GM23338 (cell line): ENCODE measurements at places on chromosomes 2 and 18. TPM values are rescaled to one million over a fixed set of nuclear protein-coding genes. Genes with fewer than 3 reads are reported as not detected.
A peak's percentile ranks its signal among the peaks of the same experiment; 100 is the strongest.

Gene SCTR
- total RNA-seq: not detected in 2 replicates

Gene STK36
- 24.2 and 26.3 TPM in 2 replicates for total RNA-seq

Gene SP9
- 0.12 and 0.49 TPM in 2 replicates for total RNA-seq

Gene LAMA1
- 47.6 and 52.3 TPM in 2 replicates for total RNA-seq

Gene TXNDC2
- not detected in 2 replicates for total RNA-seq

Gene TM4SF20
- total RNA-seq: not detected in 2 replicates

Gene SLC8A1
- total RNA-seq: 2.5 and 3.3 TPM in 2 replicates

Gene AQP12B
- not detected in 2 replicates for total RNA-seq

DNA sequence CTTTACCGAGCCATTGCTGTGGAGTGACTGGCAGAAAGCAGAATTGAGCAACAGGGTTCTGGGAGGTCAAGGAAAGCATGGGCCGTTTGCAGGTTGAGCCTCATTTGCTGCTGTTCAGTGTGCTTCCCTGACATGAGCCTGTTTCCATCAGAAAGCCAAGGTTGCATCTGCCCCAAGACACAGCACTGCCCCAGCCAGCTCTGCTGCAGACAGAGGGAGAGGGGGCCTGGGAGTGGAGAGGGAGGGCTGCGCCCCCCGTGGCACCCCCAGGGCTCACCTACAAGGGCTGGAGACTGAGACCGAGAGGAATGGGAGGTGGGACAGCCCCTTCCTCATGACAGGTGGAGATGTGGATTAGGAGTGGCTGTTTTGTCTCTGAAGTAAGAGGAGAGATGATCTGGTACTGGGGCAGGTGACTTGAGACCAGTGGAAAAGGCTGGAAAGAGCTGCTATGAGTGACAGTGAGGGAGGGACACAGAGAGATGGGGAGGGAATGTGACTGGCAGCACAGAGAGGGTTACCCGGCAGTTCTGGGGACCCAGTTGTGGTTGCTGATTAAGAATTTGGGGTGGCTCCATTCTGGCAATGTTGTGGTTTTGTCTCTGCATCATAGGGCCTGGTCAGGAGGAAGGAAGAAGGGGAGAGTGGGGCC, 218.0 kb downstream of the DYSF start:
- DNase-seq: no peak
- no peak overlapping the region for H3K4me3 ChIP-seq
- H3K27me3 ChIP-seq: no peaks in the 10 kb centered on the region
- no peaks in the 10 kb centered on the region for H3K4me1 ChIP-seq

GRCh38 chr2:224022486-224022885, 16.6 kb downstream of the SERPINE2 start:
- no peaks in the 10 kb centered on the region for H3K27me3 ChIP-seq
- H3K36me3 ChIP-seq: no peaks in the 10 kb centered on the region
- no peak for DNase-seq
- H3K27ac ChIP-seq: no peak overlapping the region
- H3K4me3 ChIP-seq: no peak overlapping the region

DNA sequence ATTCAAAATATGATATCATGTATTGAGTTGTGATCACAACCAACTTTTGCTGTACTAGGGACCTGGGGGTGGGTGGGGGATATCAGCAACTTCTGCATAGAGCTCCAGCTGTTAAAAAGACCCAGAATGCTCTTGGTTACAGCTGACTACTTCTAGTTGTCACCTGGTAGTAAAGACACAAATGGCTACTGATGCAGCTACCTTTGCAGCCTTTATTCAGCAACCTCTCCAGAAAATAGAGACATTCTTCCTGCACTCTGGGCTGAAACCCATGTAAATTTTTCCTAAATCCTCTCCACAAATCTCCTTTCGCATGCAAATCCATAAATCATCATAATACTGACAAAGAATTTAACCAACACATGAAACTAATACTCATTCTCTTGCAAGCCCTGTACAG, 238.3 kb downstream of the TCF4 start:
- H3K27ac ChIP-seq: peak overlapping the region; percentile 88
- peak; percentile 61 for DNase-seq
- H3K4me3 ChIP-seq: no peak overlapping the region
- peaks cover 85% of the 10 kb centered on the region for H3K4me1 ChIP-seq

- H3K27me3 ChIP-seq: no peaks in the 10 kb centered on the region
- no peak for DNase-seq
- H3K27ac ChIP-seq: no peak overlapping the region
- H3K36me3 ChIP-seq: no peaks in the 10 kb centered on the region
- H3K4me1 ChIP-seq: no peaks in the 10 kb centered on the region
These were observed 37.2 kb downstream of the PLEKHA3 start for GRCh38 chr2:178517496-178517895.

- no peak overlapping the region for H3K27ac ChIP-seq
- DNase-seq: no peak
- no peaks in the 10 kb centered on the region for H3K36me3 ChIP-seq
These were observed 66.7 kb downstream of the EDAR start for GRCh38 chr2:108922141-108922915.

DNA sequence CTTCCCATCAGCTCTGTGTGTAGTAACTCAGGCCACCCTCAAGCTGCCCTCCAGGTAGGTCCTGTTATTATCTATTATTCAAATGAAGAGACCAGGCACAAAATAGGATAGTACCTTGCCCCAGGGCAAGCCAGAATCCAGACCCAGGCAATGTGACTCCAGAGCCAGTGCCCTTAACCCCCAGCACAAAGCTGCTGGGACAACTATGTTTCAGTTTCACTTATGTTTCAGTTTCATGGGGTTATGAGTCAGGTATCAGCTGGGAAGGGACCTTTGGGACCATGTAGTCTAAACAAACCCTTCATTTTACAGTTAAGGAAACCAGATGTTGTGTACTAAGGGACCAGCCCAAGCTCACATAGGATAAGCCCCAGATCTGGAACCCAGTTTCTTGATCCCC, 10.0 kb downstream of the HK2 start:
- no peak overlapping the region for H3K4me3 ChIP-seq
- H3K27ac ChIP-seq: no peak overlapping the region
- H3K4me1 ChIP-seq: peaks cover 75% of the 10 kb centered on the region
- no peak for DNase-seq

- no peaks in the 10 kb centered on the region for H3K4me1 ChIP-seq
- H3K4me3 ChIP-seq: no peak overlapping the region
- no peaks in the 10 kb centered on the region for H3K36me3 ChIP-seq
- H3K27me3 ChIP-seq: no peaks in the 10 kb centered on the region
- no peak overlapping the region for H3K27ac ChIP-seq
These were observed 25.1 kb upstream of the ARHGAP25 start for GRCh38 chr2:68709421-68709911.

- H3K27ac ChIP-seq: no peak overlapping the region
- H3K27me3 ChIP-seq: no peaks in the 10 kb centered on the region
- no peaks in the 10 kb centered on the region for H3K36me3 ChIP-seq
- no peaks in the 10 kb centered on the region for H3K4me1 ChIP-seq
These were observed 121.1 kb downstream of the HDAC4 start for GRCh38 chr2:239279508-239280295.

DNA sequence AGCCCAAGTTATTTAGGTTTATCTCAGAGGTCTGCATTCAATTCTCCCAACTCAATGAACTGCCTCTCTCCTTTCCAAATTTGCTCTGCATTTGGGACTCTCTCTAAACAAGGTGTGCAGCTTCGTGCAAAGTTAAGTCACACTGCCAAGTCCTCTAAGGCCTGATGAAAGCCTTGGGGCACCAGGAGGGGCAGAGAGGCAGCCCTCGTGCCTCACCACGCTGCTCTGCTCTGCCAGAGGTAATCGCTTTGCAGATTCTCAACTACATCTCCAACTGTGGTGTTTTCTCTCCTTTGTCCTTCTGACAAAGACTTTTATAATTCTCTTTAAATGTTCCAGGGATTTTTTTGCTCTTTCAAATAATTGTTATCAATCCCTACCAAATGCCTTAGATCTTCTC, 283.0 kb downstream of the MEIS1 start:
- no peaks in the 10 kb centered on the region for H3K27me3 ChIP-seq
- H3K36me3 ChIP-seq: no peaks in the 10 kb centered on the region
- no peaks in the 10 kb centered on the region; the same call in 1 of the 2 replicates for H3K4me1 ChIP-seq

- no peaks in the 10 kb centered on the region for H3K36me3 ChIP-seq
- no peaks in the 10 kb centered on the region for H3K27me3 ChIP-seq
- DNase-seq: no peak
- no peaks in the 10 kb centered on the region for H3K4me1 ChIP-seq
- H3K4me3 ChIP-seq: no peak overlapping the region
- H3K27ac ChIP-seq: no peak overlapping the region
These were observed 74.5 kb downstream of the INPP4A start for GRCh38 chr2:98519156-98519555.

- no peaks in the 10 kb centered on the region for H3K27me3 ChIP-seq
- no peak for DNase-seq
- no peaks in the 10 kb centered on the region for H3K4me1 ChIP-seq
- H3K27ac ChIP-seq: no peak overlapping the region
These were observed 174.0 kb downstream of the CCDC85A start for GRCh38 chr2:56357655-56358295.

- H3K27me3 ChIP-seq: no peaks in the 10 kb centered on the region
- H3K4me3 ChIP-seq: peak overlapping the region; percentile 46; the same call in 1 of the 2 replicates
- peaks cover 24% of the 10 kb centered on the region for H3K4me1 ChIP-seq
- no peak overlapping the region for H3K27ac ChIP-seq
- H3K36me3 ChIP-seq: no peaks in the 10 kb centered on the region
These were observed 26.5 kb upstream of the EML4 start for GRCh38 chr2:42142547-42143184.

DNA sequence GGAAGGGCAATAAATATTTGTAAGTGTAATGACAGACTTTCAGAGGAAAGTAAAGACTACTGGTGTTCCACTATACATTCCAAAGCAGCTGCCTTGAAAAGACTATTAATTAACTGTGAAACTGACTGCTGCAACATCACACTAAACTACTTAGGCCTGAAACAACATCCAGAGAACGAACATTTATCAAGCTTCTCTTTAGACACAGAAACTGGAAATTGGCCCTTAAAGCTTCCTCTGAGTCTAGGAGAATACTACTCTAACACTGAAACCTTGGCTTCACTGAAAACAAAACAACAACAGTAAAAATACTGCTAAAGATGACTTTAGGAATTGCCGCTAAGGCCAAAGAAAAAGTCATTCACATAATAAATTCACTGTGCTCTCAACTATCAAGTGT, 74.6 kb downstream of the ESCO1 start:
- no peak overlapping the region for H3K27ac ChIP-seq
- no peaks in the 10 kb centered on the region for H3K27me3 ChIP-seq
- DNase-seq: no peak
- no peaks in the 10 kb centered on the region for H3K4me1 ChIP-seq
- H3K4me3 ChIP-seq: no peak overlapping the region

DNA sequence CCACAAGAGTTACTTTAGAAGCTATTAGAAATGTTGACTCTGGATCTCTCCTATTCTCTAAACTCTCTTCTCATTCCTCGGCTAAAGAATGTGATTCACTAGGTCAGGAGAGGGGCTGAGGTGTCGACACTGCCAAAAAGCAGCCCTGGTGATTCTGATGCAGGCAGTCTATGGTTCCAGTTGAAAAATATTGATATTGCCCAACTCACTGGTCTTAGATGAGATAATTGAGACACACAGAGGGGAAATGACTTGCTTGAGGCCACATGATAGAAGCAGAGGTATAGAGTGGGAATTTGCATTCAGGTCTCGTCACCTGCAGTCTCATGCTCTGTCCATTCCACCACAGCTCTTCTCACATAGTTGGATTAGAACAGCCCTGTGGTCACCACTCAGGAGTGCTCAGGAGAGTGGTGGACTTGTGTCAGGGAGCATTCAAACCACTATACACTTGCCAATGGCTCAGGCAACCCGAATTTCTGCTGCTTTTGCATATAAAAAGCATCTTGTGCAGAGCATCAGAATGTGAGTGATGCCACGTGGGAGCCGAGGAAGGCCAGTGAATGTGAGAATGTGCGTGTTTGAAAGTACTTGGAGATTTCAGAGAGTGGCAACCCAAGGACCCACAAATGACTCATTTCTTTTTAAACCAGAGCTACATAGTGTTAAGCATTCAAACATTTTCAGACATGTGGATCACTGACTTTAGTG, 65.1 kb upstream of the CTLA4 start:
- no peaks in the 10 kb centered on the region for H3K27me3 ChIP-seq
- DNase-seq: no peak
- no peaks in the 10 kb centered on the region for H3K4me1 ChIP-seq
- H3K4me3 ChIP-seq: no peak overlapping the region

DNA sequence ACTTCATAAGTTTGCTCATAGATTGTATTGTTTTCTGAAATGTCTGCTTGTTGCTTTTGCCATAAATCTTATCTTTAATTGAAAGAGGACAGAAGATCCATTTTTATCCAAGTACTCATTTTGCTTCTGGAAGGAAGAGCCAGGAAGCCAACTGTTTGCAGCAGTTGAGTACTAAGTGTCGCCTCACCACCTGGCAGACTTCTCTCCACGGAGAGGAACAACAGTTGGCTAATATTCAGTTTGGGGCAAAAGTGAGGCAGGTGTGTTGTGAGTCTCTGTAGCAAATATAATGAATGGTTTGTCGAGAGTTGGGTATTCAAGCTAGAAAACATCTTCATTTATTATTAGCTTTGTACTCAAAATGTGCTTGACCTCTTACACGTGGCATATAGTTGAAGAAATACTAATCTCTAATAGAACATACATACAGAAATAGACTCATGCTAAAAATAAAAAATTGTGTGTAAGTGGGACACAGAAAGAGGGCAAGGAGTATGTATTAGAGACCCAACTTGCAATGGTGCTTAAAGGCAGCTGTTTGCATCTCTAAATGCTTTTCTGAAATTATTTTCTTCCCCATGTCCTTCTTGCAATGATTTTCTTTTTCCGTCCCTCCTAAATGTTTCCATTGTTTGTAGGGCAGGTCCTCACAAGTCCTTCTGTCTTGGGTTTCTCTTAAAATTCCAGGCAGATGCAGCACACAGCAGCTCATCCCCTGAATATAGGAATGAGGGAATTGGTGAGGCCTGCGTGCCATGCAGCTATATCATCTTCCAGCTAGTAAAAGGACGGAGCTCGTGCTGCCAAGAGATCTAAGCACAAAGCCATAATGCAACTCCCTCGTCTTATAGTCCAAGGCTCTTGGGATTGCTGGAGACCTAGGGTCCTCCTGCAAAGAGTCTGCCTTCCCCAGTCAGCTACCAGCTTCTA, 44.8 kb upstream of the MAP3K20 start:
- H3K4me3 ChIP-seq: no peak overlapping the region
- no peaks in the 10 kb centered on the region for H3K36me3 ChIP-seq
- no peaks in the 10 kb centered on the region for H3K27me3 ChIP-seq

DNA sequence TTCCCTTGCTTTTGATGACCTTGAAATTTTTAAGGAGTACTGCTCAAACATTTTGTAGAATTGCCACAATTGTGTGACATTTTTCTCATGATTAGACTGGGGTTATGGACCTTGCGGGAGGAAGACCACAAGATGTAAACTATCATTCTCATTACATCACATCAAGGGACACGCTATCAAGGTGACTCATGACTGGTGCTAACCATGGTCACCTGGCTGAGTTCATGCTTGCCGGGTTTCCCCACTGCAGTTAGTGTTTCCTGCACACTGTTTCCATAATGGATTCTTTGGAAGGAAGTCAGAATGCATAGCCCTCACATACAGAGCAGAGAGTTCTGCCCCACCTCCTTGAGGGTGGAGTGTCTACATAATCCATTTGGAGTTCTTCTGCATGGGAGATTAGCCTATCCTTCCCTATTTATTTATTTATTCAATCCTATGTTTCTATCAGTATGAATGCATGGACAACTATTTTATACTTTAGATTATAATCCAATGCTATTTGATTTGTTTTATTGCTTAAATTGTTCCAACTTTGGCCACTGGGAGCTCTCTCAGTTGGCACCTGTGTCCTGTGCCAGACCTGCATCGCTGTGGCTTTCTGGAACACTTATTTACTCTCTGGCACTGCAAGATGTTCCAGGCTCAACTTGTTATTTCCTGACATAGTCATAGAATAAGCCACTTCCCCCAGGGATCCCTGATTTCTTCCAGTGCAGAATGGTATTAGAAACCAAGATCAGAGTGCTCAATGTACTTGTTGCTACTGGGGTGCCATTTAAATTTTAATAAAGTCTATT, 6.0 kb downstream of the MC2R start:
- H3K27me3 ChIP-seq: no peaks in the 10 kb centered on the region
- no peak overlapping the region for H3K27ac ChIP-seq
- H3K4me1 ChIP-seq: no peaks in the 10 kb centered on the region
